Progenitor cell of endocrine pancreas (in vitro differentiated cells): ENCODE measurements at places on chromosomes 16 and 17. TPM values are rescaled to one million over a fixed set of nuclear protein-coding genes. Genes with fewer than 3 reads are reported as not detected.

The ABAT gene
- 24.7 and 26.7 TPM in 2 replicates for total RNA-seq

DNA sequence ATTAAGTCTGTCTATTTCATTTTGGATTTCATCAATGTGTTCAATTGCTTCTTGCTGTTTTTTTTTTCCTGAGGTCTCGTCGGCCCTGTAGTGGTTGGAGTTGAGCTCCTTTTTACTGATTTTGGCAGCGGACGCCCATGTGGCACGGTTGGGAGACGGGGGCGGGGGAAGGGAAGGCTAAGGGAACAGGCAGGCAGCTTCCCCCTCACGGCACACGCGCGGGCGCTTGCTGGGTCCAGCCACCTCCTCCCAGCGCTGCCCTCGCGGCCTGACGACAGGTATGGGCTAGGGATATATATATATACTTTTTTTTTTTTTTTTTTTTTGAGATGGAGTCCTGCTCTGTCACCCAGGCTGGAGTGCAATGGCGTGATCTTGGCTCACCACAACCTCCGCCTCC lies 11.4 kb downstream of the HSF5 start:
- no peak for DNase-seq

- DNase-seq = no peak
Observed at GRCh38 chr17:82876149-82876548, 36.3 kb upstream of the ZNF750 start.

The CDRT4 gene
- total RNA-seq = 17.6 and 27.0 TPM in 2 replicates

GRCh38 chr16:60674241-60674640 lies 1362.0 kb downstream of the CDH8 start:
- DNase-seq = no peak

DNA sequence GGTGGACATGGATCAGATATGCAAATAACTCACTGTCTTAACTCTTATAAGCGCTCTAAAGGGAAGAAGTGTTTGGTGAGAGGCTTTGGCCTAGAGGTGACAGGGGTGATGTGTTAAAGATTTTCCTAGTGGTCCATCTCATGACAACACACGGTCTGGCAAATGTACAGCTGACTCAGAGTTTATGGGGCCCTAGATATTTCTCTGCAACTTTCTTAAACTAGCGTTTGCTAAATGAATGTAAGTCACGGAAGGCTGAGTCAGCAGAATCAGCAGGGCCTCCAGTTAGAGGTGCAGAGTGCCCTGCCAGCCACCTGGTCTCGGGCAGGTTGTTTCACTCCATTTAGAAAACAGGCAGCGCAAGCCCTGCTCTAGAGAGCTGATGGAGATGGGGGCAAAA lies 40.1 kb downstream of the CLEC16A start:
- DNase-seq = no peak

The COA3 gene
- 84.9 and 85.4 TPM in 2 replicates for total RNA-seq

The FXR2 gene
- total RNA-seq = 53.6 and 61.4 TPM in 2 replicates

DNA sequence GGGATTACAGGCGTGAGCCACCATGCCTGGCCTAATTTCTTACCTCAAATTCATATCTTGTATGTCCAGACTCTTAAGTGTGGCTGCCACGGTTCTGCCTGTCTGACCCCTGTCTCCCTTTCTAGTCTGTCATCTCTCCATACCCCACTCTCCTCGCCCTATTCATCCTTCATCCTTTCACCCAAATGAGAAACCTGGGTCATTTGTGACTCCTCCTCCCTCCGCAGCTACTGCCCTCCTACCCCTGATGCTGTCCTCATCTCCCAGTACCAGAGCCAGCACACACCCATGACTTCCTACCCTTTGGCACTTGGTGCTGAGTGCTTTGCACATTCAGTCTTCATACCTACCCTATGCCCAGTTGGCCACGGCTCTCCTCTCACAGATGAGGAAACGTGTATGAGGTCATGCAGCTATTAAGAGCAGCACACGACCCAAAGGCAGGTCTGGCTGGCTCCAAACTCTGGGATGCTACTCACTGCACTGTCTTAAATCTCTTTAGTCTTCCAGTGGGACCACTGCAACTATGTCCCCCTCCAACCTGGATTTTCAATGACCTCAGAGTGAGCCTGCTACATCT lies 1.6 kb downstream of the SPATA32 start:
- DNase-seq = no peak

The BCAR1 gene
- 74.8 and 75.1 TPM in 2 replicates for total RNA-seq

The ZG16B gene
- not detected in 2 replicates for total RNA-seq

DNA sequence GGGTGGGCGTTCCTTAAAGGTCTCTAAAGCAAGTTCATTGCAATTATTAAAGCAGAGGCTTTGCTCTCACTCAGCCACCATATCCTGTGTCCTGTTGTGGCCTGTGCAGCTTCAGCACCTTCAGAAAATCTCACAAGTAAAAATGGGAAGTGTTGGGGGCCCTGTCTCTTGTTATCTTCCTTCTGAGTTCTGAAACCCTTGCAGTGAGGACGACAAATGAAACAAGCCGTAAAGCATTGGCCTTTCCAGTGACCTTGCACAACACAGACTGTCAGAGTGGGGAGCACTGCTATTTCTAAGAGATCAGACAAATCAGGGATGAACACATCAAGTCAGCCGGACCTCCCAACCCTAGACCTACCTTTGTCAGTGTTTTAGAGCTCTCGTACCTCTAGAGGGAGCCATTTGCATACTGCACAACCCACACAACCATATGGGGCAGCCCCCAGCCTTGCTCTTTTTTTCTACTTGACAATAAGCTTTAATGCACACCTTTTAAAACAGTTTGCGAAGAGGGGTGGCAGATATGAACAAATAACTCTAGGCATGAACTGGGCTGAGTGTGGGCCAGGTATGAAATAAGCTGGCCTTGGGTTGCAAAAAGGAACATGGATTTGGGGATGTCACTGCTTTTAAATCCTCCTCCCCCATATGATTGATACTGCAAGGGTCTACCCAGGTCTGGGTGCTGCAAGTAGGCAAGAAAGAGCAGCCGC lies 89.8 kb downstream of the KATNIP start:
- DNase-seq = peak; percentile 15

DNA sequence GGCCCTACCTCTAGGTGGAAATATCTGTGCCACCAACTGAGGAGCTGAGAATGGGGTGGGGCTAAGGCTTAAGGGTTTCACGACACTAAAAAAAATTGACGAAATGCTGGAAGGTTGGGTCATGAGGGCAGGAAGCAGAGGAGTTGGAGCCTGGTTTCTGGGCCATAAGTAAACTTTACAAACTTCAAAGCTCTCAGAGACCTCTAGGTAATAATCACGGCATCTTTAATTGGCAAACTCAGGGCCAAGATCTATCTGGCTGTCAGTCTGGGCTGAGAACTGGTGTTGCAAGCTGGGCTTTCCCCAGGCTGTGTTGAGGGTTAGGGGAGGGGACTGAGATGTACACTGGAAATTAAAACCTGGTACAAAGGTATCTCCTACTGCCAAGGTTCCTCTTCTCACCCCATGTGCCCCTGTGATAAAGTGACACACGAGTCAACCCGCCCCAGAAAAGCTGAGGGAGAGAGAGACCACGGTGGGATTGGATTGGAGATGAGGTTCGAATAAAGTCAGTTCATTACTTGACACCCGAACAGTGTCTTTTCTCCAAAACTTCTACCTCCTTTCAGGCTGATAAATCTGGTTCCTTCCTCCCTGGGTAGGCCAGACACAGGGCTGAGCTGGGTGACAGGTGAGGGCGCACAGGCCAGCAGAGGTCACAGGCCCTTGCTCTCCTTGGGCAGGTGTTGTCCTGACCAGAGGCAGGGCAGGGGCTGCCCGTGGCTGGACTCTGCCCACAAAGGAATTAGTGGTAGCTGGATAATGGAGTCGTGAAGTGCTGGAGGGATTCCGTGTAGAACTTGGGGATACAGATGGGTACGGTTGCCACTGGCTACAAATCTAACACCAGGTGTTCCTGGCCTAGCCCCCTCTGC lies 4.0 kb upstream of the ZNF768 start:
- DNase-seq = no peak

The TVP23A gene
- total RNA-seq = 8.5 and 9.4 TPM in 2 replicates

DNA sequence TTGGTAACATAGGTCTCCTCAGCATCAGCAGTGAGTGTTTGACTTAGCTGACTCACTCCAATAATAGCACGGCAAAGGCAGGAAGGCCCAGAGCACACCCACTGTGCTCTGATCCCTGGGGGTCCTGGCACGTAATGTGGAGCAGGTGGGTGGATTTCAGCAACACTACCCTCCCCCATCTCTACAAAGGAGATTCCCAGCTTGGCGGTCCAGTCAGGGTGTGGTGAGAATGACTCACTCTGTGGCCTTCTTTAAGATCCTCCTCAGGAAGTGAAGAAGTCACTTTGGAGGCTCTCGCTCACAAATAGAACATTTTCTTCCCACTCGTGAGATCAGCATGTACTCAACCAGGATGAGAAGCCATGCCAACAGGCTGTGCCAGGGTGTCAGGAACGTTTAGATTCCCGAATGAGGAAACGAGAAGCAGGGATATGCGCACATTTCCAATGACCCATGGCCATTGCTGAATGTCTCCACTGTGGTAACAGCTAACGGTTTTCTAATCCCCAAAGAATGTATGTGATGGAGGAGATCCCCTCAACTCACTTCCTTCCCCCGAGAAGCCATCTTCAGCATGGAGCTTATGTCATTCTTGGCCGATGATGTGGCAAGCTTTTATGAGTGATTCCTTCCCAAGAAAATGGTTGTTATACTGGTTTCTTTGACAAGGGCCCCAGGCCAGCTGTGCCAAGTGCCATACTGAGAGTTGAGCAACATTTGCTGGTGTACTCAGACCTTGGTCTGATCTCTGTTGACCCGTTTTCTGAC lies 365.2 kb downstream of the C16orf95 start:
- no peak for DNase-seq

The PPY gene
- total RNA-seq = 0.78 TPM in 1 of 2 replicates, not detected in the other
